RPMI7951 (cell line): ENCODE measurements at places on chromosomes 3 and 15.
A peak's percentile ranks its signal among the peaks of the same experiment; 100 is the strongest.

GRCh38 chr3:87793337-87793877, 265.4 kb downstream of the CGGBP1 start:
- no peak for DNase-seq

DNA sequence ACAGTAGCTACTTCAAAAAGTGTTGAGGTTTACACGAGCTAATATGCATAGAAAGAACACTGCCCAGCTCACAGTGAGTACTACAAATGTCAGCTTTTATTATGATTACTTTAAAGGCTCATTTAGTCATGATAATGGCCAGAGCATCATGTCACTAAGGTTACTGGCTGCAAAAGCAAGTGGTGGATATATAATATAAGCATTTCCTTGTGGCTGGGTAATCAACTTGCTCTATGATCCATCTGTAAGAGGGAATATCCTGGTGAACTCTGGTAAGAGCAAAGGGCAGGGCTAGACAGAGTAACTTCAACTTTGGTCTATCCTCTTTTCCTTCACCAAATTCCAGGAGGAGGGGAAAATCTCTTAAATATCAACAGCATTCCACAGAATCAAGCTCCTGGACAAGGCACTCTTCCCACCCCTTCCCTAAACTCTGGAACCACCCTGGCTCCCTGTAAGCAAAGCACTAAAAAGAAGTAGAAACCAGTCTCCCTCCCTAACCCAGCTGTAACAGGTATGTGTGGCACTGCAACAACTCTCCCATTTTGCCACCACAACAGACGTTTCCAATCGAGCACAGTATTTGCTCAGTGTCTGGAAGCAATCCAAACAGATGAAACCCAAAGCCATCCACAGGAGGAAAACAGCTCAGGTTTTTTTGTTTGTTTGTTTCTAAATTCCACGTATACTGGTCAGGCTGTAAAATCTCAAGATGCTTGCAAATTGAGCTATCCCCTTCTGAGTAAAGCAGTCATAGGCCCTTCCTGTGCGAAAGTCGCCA, 13.4 kb downstream of the B4GALT4 start:
- no peak for DNase-seq

DNA sequence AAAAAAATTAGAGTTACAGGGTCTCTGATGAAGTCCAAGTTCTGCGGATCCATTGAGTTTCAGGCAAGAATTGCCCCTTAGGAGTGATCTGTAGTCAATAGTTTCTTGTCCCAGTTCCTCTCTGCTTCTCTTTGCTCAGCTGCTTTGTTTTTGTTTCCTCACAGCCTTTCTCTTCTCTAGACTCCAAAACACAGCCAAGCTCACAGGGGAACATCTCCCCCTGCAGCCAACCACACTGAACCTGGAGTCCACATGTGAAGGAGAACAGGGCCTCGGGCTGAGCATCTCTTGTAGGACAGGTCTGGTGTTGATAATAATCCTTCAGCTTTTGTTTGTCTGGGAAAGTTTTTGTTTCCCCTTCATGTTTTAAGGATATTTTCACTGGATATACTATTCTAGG, 202.6 kb upstream of the ATP10A start:
- no peak for DNase-seq

DNA sequence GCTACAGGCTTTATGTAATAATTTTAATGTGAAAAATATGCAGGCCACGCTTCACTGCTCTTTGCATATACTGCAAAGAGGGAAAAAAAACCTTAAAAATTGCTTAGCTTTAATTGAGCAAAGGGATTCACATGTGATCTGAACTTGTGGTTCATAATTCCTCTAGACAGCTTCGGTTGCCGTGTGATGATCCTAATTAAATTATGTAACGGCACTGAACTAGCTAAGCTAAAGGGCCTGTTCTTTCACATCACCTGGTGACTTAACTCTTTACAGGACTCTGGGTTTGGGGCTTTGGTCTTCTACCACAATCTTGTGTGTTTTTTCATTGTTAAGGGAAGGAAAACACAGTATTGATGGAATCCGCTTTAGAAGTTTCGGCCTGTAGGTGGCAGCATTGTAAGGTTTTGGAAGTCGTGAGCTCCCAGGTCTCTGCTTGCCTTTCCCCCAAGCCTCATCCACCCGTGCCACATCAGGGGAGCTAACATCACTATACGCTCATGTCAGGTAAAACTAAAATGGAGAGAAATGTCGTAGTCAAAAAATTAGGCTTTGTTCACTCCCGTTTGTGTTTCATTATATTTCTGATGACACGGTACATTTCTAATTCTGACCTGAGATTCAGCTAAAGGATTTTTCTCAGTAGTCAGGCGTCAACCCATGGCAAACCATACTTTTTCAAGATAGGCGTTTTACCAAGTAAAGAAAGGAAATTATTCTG, 205.6 kb upstream of the DPH6 start:
- DNase-seq, result peak; percentile 69

GRCh38 chr3:121793078-121793477, 41.8 kb downstream of the IQCB1 start:
- no peak for DNase-seq

- no peak for DNase-seq
Observed at GRCh38 chr3:114872588-114872987, 274.5 kb downstream of the ZBTB20 start.

- DNase-seq, result peak; percentile 28
Observed at GRCh38 chr15:71043373-71043772, 71.9 kb upstream of the THSD4 start.

GRCh38 chr15:25068696-25069095, 113.9 kb downstream of the SNRPN start:
- DNase-seq, result no peak

GRCh38 chr3:13141183-13141582, 68.0 kb upstream of the IQSEC1 start:
- DNase-seq, result no peak

- peak; percentile 14 for DNase-seq
Observed at GRCh38 chr3:150925751-150926201, 20.5 kb upstream of the MINDY4B start.

- no peak for DNase-seq
Observed at GRCh38 chr15:100901296-100901695, 17.9 kb upstream of the LRRK1 start.

- no peak for DNase-seq
Observed at GRCh38 chr3:181899702-181900101, 188.0 kb downstream of the SOX2 start.

GRCh38 chr3:15520185-15520584, 1.3 kb downstream of the COLQ start:
- no peak for DNase-seq

DNA sequence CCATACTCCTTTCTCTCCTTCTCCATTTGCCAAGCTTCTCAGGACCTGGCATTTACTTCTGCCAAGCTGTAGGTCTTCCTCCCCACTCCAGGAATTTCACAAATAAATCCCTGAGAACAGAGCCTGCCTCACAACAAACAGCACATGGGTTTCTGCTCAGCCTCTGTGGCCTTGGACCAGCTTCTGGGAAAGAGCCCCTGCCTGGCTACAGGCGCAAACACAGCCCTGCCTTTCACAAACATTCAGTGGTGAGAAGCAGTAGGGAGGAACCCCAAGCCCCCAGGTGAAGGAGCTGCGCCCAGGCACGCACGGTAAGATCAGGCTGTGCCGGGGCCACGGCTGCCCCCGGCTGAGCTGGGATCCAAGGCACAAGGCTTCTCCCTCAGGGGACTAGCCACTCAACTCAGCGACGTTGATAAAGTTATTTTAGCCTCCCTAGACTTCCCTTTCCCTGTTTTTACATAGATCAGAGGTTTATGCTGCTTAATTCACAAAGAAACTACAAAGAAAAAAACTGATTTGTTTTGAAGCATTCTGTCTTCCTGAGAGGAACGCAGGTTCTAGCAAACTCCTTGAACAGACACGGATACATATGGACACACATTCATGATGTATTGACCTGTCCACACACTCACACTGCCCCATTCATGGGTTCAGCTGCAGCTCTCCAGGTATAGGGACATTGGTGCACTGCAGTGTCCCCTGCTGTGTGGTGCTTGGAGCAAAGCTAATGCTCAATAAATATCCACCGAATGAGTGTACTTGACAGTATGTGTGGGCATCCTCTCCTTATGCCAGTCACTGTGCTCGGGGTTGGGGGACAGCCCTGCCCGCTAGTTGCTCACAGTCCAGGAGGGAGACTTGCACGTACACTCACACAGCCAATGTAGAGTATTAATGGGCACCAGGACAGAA, 25.4 kb downstream of the HES1 start:
- DNase-seq, result no peak

DNA sequence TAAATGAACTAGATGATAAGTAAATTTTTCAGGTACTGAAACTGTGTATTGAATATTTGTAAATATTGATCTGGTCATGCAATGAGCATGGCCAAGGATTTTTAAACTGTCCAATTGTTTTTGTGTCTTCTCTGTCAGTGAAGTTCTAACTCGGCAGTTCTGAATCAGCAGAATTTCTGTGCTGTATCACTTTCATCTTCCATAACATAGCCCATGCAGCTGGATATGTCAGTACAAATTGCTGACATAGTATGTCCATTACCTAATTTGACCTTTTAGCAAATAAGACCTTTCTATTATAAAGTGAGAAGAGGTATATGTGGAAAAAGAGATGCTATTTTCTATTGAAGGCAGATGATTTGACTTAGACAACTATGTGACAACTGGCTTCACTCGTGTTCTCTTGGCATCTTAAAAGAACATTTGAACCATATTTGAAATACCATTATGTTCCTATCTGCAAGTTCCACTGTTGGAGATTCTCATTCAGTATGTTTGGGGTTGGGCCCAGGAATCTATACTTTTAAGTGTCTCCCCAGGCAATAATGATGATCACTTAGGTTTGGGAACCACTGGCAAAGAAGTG, 90.4 kb downstream of the CMSS1 start:
- DNase-seq, result no peak

- DNase-seq, result no peak
Observed at GRCh38 chr3:119809249-119810017, 27.5 kb downstream of the NR1I2 start.
